ENCODE measurements at places on chromosomes 6 and 20.

DNA sequence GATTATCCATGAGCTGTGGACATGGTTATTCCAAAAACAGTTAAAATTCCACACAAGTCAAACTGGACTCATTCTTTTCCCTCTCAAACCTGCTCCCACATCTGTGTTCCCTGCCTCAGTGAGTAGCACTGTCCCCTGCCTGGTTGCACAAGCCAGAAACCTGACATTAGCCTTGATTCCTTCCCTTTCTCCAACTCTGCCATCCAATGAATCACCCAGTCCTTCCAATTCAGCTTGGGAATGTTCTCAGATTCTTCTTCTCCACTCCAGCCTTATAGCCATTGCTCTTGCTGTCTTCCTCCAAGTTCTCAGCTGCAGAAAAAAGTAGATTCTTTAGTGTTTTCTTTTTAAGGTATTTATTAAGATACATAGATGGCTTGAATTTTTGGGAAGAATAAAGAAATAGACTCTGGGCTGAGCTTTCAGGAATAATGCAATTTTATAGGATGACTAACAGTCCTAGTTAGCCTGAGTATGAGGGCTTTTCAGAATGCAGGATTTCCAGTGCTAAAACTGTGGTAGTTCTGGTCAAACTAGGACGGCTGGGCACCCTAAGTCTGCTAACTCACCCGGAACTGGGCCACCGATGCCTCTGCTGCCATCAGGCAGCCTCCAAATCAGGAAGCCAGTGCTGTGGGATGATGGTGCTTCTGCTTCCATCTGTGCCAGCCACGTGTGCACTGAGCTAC lies 18.2 kb upstream of the SASH1 start:
- DNase-seq: no peak

DNA sequence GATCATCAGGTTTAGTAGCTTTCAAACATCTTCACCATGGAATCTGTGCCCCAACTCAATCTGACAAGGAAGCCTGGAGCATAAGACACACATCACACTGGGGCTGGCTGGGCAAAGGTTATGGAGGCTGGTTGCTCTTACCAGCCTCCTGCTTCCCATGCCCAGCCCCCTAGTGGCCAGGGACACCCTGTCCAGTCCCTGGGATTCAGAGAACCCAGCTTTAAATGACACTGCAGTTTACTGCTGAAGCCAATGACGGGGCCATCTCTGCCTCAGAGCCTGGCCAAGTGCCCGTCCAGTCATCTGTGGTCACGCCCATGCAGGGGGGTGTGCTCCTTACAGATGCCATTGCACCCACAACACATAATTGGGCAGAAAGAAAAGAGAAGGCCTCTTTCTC lies 272.9 kb downstream of the SMOC2 start:
- DNase-seq: no peak

GRCh38 chr6:69286331-69286730 lies 510.5 kb downstream of the LMBRD1 start:
- DNase-seq: no peak

DNA sequence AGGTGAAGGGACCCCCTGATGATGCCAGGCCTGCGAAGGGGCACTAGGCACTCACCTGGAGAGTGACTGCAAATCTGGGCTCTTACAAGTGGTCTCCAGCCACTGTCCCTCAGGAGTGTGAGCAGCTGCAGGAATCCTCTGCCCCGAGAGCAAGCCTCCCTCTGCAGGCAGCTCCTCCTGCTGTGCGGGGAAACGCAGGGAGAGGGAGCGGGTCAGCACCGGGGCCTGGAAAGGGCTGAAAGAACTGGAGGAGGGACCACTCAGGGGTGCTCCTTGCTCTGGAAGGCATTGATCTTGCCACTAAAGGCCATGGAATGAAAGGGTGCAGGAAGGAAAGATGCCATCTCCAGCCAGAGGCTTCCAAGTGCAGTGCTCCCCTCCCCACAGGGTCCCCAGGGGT lies 168.0 kb downstream of the CDH4 start:
- DNase-seq: no peak

DNA sequence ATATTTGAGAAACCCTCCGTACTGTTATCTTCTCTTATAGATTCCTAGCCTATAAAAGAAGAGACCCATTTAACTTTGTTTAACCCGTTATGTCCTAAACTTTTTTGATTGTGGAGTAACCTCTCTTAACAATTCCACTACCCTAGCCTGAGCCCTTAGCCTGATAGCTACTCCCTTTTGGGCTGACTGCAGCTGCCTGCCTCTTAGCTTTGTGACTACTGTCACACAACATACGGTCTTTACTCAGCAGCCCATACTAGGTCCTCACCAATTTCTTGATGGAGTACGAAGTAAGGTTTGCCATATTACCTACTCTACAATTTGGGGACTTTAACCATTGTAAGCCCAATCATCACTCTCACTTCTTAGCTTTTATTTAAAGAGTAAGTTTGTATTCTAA lies 72.7 kb downstream of the QRSL1 start:
- no peak for DNase-seq

DNA sequence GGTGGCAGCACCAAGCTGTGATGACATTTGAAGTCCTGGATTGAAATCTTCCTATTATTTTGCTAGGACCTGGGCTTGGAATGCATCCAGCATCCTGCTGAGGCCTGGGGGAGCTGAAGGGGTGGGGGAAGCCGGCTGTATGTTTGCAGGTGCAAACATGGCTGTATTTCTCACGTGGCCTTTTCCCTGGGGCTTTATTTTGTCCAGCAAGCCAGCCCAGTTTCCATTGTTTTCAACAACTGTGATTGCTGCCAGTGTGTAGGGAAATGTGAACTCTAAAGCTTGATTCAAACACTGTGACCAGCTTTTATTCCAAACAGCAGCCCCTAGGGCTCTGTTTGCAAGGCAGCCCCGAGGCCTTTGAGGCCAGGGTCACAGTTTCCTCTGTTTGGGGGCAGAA lies 683.0 kb downstream of the DHX35 start:
- DNase-seq: no peak

DNA sequence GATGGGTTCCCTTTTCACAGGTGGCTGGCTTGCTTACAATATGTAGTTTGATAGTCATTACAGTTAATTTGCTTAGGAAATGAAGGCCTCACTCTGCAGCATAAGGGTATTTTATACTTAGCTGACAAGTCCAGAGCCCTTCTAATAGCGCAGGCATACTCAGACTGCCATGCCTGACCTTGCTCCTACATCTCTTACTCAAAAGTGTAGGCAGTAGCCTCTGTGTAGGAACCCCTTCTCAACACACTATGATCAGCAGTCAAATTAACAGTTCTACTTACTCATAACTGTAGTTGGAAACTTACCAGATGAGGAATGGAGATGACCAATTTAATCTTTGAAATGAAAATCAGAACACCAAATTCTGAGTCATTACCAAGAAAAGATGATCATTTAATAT lies 373.5 kb downstream of the TBC1D32 start:
- no peak for DNase-seq

GRCh38 chr20:41413169-41413568 lies 46.6 kb upstream of the EMILIN3 start:
- DNase-seq: no peak

DNA sequence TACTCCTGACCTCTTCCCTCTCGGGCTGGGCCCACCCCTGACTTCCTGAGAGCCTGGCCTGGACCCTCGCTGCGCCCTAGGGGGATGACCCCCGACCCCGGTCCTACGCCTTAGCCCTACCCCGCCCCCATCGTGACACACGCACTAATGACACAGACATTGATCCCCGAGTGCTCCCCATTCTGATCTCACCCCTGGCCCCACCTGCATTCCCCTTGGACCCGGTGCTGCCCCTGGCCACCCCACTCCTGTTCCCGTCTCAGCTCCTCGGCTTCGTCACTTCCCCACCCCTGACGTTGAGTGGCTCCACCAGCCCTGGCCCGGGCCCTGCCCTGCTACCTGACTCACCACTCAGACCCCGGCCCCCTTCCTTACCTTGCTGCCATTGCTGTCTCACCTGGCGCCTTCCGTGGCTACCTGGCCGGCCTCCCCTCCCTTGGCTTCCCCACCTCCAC lies 12.1 kb downstream of the RBCK1 start:
- DNase-seq: no peak

DNA sequence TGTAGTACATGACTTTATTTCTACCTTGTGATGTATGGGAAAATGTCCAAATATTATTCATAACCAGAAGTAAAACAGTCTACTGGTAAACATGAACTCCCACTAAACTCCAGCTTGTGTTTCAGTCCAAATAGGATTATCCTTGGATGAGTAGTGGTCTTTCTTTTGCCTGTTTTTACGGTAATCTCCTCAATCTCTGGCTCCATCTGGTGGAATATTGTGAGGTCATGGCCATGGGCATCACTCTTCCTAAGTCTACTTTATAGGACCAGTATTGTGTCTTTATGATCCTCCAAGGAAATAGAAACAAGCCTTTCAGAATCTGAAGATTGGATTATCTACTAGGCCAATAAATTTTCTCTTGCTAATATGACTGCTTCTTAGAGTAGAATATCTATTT lies 505.0 kb downstream of the BMP2 start:
- no peak for DNase-seq

All from ecto neural progenitor cell (in vitro differentiated cells).